Cardiac ventricle fibroblast (primary cell): ENCODE measurements at places on chromosomes 7 and 10. TPM values are rescaled to one million over a fixed set of nuclear protein-coding genes. Genes with fewer than 3 reads are reported as not detected.

The LRRC18 gene
- total RNA-seq, result not detected in 2 replicates

The FAM131B gene
- total RNA-seq, result 0.94 and 1.5 TPM in 2 replicates

The TDRD1 gene
- total RNA-seq, result 1.2 and 1.7 TPM in 2 replicates

The CCDC136 gene
- total RNA-seq, result 0.62 and 2.5 TPM in 2 replicates

The POT1 gene
- total RNA-seq, result 12.8 and 12.9 TPM in 2 replicates

The UNC5B gene
- total RNA-seq, result 58.3 and 61.5 TPM in 2 replicates

The TMEM176B gene
- total RNA-seq, result not detected in 2 replicates

The AMZ1 gene
- total RNA-seq, result 0.06 TPM in 1 of 2 replicates, not detected in the other

The ASAH2 gene
- total RNA-seq, result 0.24 and 0.25 TPM in 2 replicates

The EBLN1 gene
- not detected in 2 replicates for total RNA-seq

The MINDY3 gene
- total RNA-seq, result 17.1 and 17.3 TPM in 2 replicates

The CASTOR2 gene
- 11.4 and 13.1 TPM in 2 replicates for total RNA-seq

The TCF7L2 gene
- 7.6 and 9.2 TPM in 2 replicates for total RNA-seq

The VSTM4 gene
- 5.1 and 5.3 TPM in 2 replicates for total RNA-seq

The TAS2R4 gene
- 0.12 and 0.29 TPM in 2 replicates for total RNA-seq

The PRPS1L1 gene
- total RNA-seq, result not detected in 2 replicates

The ACSL5 gene
- total RNA-seq, result 17.0 and 18.5 TPM in 2 replicates

The GIMAP2 gene
- total RNA-seq, result 1.9 and 2.9 TPM in 2 replicates

The SLC13A1 gene
- not detected in 2 replicates for total RNA-seq

The WEE2 gene
- not detected in 2 replicates for total RNA-seq

The MCM10 gene
- total RNA-seq, result 0.31 and 4.2 TPM in 2 replicates

The CRPPA gene
- total RNA-seq, result 1.5 and 1.7 TPM in 2 replicates

The TPST1 gene
- 36.4 and 38.8 TPM in 2 replicates for total RNA-seq

The SIRT1 gene
- total RNA-seq, result 8.5 and 13.3 TPM in 2 replicates

The ZNF488 gene
- 0.06 TPM in 1 of 2 replicates, not detected in the other for total RNA-seq

The COPG2 gene
- 14.7 and 15.1 TPM in 2 replicates for total RNA-seq
